ENCODE measurements at places on chromosomes 11 and 22. TPM values are rescaled to one million over a fixed set of nuclear protein-coding genes. Genes with fewer than 3 reads are reported as not detected.

Gene DDI1
- not detected for total RNA-seq

Gene KCNQ1OT1
- 5.0 TPM for total RNA-seq

Gene INS
- total RNA-seq, result not detected

Gene ISX
- not detected for total RNA-seq

Gene HTR3B
- not detected for total RNA-seq

Gene C11orf68
- total RNA-seq, result 30.1 TPM

Gene LINC01488
- total RNA-seq, result not detected
